Activated naive CD8-positive, alpha-beta T cell treated with anti-CD3 and anti-CD28 coated beads for 36 hours (primary cell): ENCODE measurements at places on chromosomes 1 and 21.
A peak's percentile ranks its signal among the peaks of the same experiment; 100 is the strongest.

- DNase-seq = no peak
Measured at GRCh38 chr1:84603223-84603622, 29.0 kb upstream of the CTBS start.

- no peak for DNase-seq
Measured at GRCh38 chr1:208029381-208030287, 118.7 kb upstream of the CD34 start.

- DNase-seq = no peak
Measured at GRCh38 chr21:37383086-37383485, 16.5 kb downstream of the DYRK1A start.

DNA sequence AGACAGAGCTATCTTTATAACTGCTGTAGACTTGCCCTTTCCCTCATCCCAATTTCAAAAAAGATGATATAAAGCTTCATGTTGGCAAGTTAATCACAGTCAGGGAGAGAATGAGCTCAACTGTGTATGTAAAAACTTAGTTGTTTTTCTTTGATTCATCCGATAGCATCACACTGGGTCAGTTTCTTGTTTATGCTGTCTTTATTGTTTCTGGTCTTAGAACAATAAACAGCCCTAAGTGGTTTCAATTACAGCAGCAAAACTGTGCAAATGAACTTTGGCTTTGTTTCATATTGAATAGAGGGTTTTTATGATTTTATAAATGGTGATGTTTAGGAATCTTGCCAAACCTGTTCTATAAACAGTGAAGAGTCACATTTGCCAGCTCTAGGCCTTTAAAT lies 423.8 kb upstream of the CXADR start:
- DNase-seq = no peak

DNA sequence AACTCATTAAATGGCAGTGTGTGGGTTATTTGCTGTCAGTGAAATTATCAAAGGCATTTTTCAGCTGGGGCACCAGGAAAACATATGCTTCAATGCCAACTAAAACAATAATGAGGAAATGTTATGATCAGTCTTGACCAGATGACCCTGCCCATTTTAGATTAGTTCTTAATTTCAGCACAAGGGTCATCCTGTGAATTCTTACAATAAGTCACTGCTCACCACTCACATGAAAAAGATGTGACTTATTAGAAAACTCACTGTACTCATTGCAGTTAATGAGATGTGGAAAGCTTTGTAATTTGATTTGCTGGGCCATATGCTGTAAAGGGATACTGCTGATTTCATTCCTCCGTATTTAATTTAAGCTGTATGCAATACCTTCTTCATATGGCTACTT lies 178.5 kb upstream of the LMO4 start:
- DNase-seq = no peak

- no peak for DNase-seq
Measured at GRCh38 chr1:235067396-235068157, 61.1 kb downstream of the TOMM20 start.

GRCh38 chr1:217181176-217181746 lies 449.6 kb downstream of the GPATCH2 start:
- DNase-seq = no peak

- DNase-seq = peak; percentile 4
Measured at GRCh38 chr1:109371341-109371739, 26.4 kb downstream of the SORT1 start.

- no peak for DNase-seq
Measured at GRCh38 chr1:107460035-107460434, 319.2 kb downstream of the NTNG1 start.

DNA sequence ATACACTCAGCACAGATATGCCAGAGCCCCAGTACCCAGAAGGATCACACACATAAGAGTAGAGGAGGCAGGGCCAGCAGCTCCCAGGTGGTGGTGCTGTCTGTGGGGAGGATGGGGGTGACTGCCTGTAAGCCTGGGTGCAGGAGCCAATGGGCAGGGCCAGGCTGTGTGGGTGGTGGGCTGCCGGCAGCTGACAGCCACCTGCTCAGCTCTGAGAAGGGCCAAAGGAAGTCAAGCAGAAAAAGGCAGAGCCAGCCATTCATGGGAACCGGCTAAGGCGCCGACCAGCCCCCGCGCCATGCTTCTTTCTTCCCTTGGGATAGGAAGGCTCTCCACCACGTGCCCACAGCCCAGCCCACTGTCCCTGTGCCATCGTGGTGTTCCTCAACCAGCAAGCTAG lies 14.1 kb downstream of the PIK3C2B start:
- DNase-seq = no peak

- DNase-seq = no peak
Measured at GRCh38 chr1:207463021-207463420, 8.9 kb downstream of the CR2 start.

DNA sequence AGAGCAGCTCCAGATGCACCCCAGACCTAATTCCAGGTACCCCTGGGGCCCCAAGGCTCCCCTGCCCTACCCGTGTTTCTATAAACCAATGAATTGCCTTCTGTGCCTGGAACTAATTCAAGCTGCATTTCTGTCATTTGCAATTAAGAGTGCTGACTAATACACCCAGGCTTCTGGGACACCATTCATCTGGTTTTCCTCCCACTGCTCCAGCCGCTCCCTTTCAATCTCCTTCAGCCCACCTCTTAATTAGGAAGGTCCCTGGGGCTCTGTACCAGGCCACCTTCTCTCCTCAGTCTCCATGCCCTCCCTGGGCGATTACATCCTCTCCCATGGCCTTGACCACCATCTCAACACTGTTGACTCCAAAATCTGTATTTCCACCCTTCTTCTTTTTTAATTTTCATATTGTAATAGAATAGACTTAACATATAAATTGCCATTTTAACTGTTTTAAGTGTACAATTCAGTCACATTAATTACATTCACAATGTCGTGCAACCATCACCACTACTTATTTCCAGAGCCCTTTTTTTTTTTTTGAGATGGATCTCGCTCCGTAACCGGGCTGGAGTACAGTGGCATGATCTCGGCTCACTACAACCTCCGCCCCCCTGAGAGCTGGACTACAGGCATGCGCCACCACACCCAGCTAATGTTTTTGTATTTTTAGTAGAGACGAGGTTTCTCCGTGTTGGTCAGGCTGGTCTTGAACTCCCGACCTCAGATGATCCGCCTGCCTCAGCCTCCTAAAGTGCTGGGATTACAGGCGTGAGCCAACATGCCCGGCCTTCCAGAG lies 9.2 kb upstream of the GJB3 start:
- DNase-seq = no peak

GRCh38 chr1:91546876-91547275 lies 46.2 kb downstream of the CDC7 start:
- no peak for DNase-seq

GRCh38 chr1:12584900-12585525 lies 33.0 kb downstream of the DHRS3 start:
- DNase-seq = no peak

GRCh38 chr1:98403963-98404480 lies 257.5 kb upstream of the SNX7 start:
- no peak for DNase-seq

GRCh38 chr1:6619045-6619444 lies 5.5 kb downstream of the PHF13 start:
- no peak for DNase-seq

- DNase-seq = no peak
Measured at GRCh38 chr1:176885751-176886150, 278.8 kb downstream of the ASTN1 start.

DNA sequence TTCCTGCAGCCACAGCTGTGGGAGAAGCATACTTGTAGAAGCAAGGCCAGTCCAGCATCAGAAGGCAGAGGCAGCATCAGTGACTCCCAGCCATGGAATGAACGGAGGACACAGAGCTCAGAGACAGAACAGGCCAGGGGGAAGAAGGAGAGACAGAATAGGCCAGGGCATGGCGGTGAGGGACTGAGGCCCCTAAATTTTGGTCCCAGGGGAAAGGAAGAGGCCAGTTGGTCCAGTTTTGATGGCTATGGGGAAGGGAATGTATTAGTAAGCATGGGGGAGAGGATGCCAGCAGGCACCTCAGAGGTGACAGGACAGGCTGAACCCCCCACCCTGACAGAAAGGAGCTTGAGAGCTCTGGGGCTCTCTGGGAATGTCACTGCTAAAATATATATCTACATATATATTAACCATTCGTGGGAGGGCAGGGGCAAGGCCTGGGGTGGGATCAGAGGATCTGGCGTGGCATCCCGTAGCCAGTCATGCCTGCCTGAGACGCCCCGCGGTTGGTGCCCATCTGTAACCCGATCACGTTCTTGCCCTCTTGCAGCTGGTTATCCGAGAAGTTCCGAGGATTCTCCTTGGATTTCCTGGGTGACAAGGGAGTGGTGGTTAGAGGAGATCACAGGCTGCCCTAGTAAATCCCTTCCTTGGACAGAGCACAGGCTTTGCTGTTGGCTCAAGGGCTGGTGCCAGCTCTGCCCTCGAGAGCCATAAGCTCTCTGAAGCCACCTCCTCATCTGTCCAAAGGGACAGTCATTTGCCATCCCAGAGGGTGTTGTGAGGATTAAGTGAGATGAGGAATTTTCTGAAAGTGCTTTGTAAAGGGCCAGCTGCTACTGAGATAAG lies 6.7 kb downstream of the TAGLN2 start:
- DNase-seq = no peak
